Bone marrow (tissue), 2 donors: ENCODE measurements at places on chromosomes 4 and X.

GRCh38 chr4:70925418-70925817 lies 23.2 kb downstream of the MOB1B start:
- DNase-seq, result no peak

DNA sequence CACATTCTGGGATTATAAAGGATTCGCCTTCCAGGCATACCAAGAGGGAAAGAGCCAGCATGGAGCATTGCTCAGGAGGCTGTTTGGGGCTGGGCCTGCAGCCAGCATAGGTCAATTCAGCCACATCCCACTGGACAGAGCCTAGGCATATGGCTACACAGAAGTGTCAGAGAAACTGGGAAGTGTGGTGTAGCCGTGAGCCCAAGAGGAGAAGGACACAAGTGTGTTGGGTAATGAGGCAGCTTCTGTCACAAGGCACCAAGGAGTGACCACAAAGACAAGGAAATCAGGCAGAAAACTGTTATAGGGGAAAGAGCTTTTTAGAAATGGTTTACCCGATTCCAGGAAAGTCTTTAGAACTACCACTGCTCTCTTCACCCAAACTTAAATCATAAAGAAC lies 178.6 kb upstream of the TBL1X start:
- DNase-seq, result no peak

- no peak for DNase-seq
Observed at GRCh38 chr4:57214654-57215411, 104.6 kb upstream of the IGFBP7 start.

GRCh38 chr4:163367651-163368050 lies 24.0 kb downstream of the NPY5R start:
- no peak for DNase-seq

DNA sequence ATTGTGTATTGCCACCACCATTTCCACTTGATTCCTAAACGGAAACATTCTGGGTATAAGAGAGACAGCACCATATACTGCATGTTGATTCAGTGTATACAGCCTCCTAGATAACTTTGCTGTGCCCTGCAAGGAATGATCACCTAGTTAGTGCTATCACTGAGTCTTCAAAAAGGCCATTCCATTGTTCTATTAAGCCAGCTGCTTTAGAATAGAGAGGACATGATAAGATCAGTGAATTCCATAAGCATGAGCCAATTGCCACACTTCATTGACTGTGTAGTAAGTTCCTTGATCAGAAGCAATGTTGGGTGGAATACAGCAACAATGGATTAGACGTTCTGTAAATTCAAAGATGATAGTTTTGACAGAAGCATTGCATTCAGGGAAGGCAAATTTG lies 1047.3 kb downstream of the PCDH18 start:
- DNase-seq, result no peak

- no peak for DNase-seq
Observed at GRCh38 chr4:89425023-89425422, 117.4 kb upstream of the GPRIN3 start.

GRCh38 chrX:115387327-115387726 lies 97.8 kb downstream of the LUZP4 start:
- no peak for DNase-seq

GRCh38 chr4:41590591-41590990 lies 52.6 kb downstream of the LIMCH1 start:
- DNase-seq, result no peak

- DNase-seq, result no peak
Observed at GRCh38 chrX:7318661-7319060, 170.7 kb upstream of the PUDP start.

DNA sequence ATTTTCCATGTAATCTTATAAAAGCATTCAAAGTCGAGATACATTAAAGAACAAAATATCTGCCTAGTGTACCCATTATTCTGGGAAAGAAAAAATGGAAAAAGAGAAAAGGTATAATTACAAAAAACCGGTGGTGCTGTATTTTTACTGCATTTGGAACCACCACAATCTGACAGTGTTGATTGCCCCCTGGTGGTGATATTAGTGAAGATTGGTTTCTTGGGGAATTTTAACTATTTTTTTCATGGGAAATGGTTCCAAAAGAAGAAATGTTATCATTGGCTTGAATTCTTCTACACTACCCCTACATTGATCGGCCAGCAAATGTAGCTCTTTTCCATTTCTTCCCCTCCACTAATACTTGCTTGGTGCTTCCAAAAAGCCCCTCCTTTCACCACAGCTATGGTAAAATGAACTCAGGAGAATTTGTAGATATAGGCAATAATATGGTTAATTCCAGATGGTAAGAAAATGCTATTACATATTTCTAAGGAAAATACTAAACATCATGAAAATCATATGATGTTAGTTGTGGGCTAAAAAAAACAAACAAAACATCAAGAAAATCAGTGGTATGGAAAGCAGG lies 50.0 kb downstream of the COX18 start:
- DNase-seq, result no peak

DNA sequence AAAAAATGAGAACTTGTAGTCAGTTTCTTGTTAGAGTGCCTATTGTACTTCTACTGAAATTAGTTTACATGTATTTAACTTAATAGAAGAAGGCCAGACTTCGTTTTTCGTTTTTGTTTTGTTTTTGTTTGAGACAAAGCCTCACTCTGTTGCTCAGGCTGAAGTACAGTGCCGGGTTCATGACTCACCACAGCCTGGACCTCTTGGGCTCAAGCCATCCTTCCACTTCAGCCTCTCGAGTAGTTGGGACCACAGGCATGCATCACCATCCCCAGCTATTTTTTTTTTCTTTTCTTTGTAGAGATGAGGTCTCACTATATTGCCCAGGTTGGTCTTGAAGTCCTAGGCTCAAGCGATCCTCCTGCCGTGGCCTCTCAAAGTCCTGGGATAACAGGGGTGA lies 793.9 kb downstream of the ADGRL3 start:
- no peak for DNase-seq

DNA sequence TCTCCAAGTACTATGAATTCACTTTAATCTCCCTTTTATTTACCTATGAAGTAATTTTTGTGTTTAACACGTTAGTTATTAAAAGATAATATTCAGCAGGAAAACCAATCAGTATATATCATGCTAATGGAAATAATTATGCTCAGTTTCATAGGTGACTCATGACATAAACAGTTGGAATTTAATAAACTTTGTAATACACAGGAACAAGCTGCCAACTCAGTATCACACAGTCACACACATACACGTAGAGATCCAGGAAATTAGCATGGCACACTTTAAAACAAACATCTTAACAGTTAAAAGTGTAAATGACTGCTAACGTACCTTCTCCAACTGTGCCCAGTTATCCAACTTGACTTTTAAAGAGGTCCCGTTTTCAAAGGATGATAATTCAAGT lies 2.3 kb downstream of the SPATA4 start:
- no peak for DNase-seq

DNA sequence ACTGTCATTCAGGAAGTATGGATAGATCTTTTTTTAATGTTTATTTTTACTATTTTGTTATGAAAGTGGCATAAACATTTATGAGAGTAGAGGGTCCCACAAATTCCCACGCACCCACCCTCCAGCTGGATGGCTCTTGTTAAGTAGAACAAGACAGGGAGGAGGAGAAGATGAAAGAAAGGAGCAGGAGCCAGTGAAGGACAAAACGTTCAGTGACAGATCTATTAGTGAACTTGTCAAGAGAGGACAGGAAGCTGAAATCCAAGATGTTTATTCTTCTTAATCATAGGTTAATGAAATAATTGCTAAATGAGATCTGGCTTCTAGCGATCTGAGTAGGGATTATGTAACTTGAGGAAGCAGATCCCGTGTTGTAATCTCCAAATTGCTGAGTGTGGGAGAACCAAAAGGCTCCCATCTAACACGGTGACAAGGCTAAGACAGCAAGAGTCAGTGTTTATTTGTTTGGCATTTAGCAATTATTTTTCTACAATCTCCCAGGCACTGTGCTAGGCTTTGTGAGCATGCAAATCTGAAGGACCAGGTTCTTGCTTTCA lies 162.5 kb downstream of the SHROOM3 start:
- DNase-seq, result no peak

DNA sequence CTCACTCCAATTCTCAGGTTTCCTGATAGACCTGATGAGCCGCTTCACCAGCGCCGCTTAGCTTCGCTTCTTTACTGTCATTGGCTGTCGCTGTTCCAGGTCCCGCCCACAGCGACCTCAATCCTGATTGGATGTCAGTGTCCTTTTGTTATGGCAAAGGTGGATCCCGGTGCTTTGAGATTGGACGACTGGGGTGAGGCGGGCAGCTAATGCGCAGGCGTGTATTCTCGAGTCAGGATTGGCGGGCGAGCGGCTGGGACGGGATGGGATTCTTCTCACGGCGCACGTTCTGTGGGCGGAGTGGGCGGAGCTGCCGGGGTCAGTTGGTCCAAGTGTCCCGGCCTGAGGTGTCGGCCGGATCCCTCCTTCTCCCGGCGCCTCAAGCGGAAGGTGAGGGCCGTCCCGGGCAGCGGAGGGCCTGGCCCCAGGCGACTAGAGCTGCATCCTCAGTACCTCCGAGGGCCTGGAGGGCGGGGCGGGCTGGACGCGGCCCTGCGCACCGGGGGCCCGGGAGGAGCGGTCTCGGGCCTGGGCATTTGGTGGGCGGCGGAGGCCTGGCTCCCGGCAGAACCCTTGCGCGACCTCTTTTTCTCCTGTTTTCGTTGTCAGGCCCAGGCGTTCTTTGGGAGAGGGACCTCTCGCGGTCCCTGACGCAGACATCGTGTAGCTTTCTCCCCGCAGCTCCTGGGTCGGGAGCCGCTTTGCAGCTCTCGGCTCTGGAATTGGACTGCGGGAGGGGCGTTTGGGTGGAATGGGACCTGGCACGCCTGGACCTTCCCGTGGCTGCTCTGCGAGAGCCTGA lies at the start of gene SCOC:
Gene SCOC, plus strand, starts transcription at position 319 of the 802 bp plus-strand sequence. CDS start 5,525 bp downstream, outside the sequence.
- DNase-seq, result peak; percentile 85

GRCh38 chr4:29467044-29467717 lies 1253.0 kb upstream of the PCDH7 start:
- DNase-seq, result no peak

DNA sequence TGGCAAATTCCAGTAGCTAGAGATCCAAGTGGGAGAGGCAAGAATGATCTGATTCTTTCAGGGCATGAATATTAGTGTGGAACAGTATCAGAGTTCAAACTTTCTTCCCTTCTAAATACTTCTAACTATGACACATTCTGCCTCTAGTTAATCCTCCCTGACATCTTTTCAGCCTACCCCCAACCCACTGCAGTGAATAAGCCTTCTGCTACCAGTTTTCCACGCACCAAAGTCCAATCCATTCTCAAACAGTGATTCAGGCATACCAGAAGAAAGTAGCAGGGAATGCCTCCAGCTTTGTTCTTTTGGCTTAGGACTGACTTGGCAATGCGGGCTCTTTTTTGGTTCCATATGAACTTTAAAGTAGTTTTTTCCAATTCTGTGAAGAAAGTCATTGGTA lies 155.4 kb upstream of the FTHL17 start:
- DNase-seq, result no peak

GRCh38 chrX:149909324-149910177 lies 19.8 kb upstream of the HSFX4 start:
- no peak for DNase-seq

DNA sequence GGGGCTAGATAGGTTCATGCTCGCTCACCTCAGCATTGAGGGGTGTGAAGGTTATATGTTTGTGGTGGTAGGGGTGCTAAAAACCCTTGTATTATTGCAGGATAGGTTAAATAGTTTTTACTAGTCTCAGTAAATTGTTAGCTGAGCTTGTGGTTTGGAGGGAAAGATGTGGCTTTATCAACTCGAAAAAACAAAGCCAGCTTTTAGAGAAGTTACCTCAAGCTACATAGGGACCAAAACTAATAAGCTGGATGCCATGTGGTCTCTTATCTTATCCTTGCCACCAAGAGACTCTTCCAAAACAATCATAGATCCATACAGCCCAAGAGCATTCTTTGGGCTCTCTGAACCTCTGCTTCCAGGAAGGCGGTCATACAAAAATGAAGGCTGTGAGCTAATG lies 29.2 kb downstream of the MSN start:
- DNase-seq, result no peak

DNA sequence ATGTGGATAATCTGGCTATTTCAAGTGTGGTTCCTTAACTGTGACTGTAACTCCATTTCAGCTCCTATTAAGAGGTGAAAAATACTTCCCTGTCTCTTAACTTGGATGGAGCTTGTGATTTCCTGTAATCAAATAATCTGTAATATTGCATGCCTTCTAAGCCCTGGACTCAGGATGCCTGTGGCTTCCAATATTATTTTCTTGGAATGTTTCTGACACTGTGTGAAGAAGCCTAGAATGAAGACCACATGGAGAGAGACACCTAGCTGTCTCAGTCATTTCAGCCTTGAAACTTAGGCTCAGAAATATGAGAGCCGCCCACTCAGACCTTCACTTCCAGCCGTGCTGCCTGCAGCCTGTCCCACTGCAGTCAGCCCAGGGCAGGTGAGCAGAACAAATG lies 544.3 kb downstream of the TRIML1 start:
- DNase-seq, result no peak

GRCh38 chr4:162706632-162707031 lies 460.1 kb downstream of the NAF1 start:
- no peak for DNase-seq

DNA sequence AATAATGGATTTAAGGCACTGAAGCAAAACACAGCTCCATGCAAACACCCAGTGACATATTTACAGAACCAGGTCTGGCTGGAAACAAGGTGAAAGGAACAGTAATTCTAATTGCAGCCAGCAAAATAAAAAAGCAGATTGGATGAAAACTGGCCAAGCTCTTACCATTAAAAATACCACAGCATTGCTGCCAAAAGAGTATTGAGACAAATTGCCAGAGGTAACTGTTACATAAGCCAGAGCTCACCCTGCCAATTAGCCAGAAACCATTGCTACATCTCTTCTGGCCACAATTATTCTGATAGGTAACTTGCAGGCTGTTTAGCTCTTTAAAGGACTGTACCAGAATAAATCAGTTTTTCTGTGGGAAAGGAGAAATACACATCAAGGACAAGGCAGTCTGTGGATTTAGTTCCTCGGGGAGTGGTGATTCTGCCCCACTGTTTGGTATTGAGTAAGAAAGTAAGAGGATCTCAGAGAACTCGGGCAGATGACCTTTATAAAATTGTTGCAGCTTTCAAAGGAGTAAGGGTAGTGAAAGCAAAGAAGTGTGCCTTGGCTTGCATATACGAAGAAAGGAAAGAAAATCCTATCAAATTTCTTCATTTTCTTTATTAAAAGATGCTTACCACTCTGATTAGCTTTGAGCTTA lies 369.5 kb downstream of the PPP3CA start:
- DNase-seq, result no peak

GRCh38 chrX:144681501-144681900 lies 565.8 kb upstream of the SPANXN1 start:
- DNase-seq, result no peak

- DNase-seq, result no peak
Observed at GRCh38 chr4:162234595-162234994, 70.8 kb upstream of the FSTL5 start.

- no peak for DNase-seq
Observed at GRCh38 chr4:118388606-118389005, 35.8 kb upstream of the PRSS12 start.

DNA sequence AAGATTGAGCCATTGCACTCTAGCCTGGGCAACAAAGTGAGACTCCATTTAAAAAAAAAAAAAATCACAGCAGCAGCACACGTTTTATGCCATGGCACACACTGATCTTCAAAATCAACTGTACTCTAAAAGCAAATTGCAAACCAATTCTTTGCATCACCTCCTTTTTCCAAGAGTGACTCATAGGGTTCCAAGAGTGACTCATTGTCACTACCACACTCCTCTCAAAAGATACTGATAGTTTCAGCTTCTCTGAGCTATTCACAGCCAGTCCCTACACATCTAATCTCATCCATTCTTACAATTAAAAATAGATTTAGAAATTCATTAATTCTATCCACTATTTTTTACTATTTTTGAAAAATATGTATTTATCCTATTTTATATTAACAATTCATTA lies 1494.9 kb upstream of the AGA start:
- no peak for DNase-seq
